CD4-positive, alpha-beta T cell treated with Interleukin-1 beta for 1 hour (primary cell): ENCODE measurements at places on chromosomes 3 and 15.
A peak's percentile ranks its signal among the peaks of the same experiment; 100 is the strongest.

- DNase-seq, result no peak
Measured at GRCh38 chr3:64456674-64457073, 231.1 kb downstream of the ADAMTS9 start.

DNA sequence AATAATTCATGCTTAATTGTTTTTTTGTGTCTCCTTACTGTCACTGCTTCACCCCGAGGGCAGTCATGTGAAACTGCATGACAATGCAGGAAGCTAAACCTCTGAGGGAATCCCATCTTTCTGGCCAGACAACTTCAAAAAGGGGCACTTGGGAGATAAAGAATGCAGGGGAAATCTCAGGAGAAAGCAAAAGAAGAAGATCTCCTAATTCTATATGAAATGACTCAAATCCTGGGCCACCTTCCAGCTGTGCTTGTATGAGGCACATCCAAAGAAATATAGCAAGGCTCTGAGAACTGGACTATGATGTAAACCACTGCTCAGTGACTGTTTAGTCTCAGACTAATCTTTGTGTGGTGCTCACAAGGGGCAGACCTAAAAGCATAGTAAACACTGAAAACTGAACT lies 22.6 kb upstream of the UMPS start:
- no peak for DNase-seq

GRCh38 chr3:96449803-96450202 lies 364.6 kb upstream of the EPHA6 start:
- DNase-seq, result no peak

- DNase-seq, result no peak
Measured at GRCh38 chr3:45055032-45055410, 28.9 kb downstream of the CLEC3B start.

- DNase-seq, result peak; percentile 66
Measured at GRCh38 chr15:90001683-90002427, 731 bp downstream of the ZNF710 start.
